ENCODE measurements at places on chromosomes 11 and 22.

DNA sequence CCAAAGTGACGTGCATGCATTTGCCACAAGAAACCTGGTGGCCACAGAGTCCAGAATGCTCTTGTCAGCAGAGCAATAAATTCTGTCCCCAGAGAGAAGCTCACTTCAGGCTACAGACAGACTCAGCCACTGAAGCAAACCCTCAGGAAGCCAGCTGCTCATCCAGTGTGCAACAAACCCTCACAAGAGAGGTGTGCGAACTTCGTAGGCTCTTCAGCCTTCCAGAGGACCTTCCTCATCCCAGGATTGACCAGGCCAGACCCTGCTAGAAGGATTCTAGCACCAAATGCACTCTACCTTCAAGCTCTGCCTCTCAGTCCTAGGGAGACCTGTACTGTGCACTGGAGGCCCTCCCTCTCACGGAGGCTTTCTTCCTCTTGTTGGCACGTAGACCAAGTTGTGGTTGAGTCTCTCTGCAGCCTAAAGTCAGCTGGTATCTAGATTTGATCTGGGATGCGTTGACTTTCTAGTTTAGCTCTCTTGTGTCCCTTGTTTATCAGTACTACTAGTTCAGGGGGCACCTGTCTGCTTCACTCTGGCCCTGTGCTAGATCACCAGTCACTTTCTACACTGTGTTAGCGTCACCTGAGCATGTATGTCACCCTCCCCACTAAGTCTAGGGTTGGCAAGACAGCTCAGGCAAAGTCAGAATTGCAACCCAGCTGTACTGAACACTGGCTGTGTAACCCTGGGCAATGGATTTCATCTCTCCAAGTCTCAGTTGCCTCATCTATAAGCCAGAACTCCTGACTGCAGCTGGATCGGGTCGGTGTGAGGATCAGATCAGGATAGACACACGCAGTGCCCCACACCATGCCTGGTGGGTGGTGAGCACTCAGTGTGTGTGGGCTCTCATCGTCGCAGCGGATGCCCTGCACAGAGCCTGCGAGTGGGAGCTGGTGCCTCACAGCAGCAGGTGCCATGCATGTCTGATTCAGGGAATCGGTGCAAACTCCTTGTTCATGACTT lies 22.1 kb upstream of the TMPRSS13 start:
- no peak for DNase-seq

- DNase-seq, result no peak
Measured at GRCh38 chr22:47341464-47341863, 579.0 kb downstream of the TBC1D22A start.

DNA sequence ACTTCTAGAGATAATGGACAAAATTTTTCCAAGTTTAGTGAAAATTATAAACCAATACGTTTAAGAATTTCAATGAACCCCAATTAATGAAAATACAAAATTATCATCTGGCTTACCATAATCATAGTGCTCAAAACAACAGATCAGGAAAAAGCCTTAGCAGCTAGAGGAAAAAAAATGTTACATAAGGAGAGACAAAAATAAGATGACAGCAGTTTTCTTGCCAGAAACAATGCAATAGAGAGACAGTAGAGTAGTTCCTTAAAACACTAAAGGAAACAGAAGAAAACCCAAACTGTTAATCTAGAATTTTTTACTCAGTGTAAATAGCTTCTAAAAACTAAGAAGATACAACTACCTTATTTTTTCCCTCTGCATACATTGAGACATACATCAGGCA lies 341.7 kb upstream of the CHORDC1 start:
- DNase-seq, result no peak

DNA sequence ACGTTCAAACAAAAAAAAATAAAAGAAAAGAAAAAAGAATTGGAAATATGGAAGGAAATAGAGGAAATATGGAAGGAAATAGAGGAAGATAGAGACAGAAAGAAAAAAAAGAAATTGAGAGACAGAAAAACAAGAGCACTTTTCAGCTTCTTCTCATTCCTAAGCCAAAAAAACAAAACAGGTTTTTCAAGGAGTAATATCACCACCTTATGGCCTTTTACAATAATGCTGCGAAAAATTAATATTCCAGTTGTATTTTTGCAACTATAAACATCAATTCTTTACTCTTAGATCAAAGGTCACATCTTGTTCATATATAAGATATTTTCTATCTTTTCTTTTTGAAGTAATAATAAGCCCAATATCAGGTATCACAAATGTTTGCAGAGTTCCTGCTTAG lies 328.3 kb downstream of the FAT3 start:
- no peak for DNase-seq

DNA sequence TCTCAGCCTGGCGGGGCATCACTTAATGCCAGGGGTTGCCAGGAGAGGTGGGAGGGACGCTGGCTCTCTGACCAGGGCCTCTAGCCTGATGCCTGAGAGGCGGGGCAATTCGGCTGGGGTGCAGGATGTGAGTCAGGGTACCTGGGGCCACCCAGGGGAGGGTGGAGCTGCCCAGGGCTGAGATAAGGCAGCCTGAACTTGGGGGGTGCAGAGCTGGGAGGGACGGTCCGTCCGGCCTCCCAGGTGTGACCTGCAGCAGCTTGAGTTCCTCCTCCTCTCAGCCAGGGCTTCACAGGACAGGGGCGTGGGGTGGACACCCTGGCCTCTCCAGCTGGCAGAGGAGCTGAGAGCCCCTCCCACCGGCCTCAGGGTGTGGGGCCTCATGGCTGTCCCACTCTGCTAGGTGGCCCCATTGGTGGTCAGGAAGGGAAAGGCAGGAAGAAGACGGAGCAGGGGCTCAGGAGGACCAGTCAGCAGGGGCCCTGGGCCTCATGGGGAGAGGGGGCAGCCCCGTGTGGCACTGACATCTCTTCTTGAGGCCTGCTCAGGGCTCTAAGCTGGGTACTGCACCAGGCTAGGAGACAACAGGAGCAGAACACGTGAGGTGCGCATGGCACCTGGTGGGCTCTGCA lies 942 bp upstream of the RPS6KA4 start:
- DNase-seq, result no peak

DNA sequence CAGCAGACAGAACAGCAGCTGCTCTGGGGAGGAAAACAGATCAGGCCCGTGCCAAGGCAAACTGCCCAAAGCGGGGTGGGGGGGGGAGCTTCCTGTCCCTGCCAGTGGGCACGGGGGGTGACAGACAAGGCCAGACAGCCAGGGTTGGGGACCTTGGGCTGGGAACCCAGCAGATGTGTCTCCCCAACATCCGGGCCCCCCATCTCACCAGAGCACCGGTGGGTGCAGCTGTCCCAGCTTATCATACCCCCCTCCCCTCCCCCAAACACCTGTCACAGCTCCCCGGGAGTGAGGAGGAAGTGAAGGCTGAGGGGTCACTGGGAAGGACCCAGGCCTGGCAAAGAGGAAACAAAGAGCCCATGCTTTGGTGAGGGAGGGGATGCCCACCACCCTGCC lies 1.3 kb downstream of the PPP1R14B start:
- no peak for DNase-seq

GRCh38 chr11:108916935-108917334 lies 252.1 kb downstream of the DDX10 start:
- no peak for DNase-seq

- DNase-seq, result no peak
Measured at GRCh38 chr11:74566146-74566960, 26.0 kb upstream of the POLD3 start.

- no peak for DNase-seq
Measured at GRCh38 chr22:25076336-25076735, 123.3 kb upstream of the CRYBB3 start.

DNA sequence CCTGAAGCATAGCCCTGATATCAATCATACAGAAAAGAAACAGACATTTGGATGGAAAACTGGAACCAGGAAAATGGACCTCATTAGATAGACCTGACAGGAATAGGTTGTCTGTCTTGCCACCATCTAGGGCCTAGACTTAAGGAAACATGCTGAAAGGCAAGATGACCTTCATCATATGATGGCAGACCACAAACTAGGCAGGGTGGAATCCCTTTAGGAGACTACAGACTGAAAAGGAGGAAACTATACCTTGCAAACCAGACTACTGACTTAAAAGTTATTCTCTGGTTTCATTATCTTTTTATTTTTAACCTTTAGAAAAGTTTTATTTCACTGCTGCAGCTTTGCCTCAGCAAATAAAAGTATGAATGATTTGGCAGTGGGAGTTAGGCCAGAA lies 20.3 kb downstream of the SBF2 start:
- DNase-seq, result no peak

GRCh38 chr11:47296045-47296444 lies 26.1 kb downstream of the MADD start:
- no peak for DNase-seq

GRCh38 chr22:49406047-49406650 lies 421.5 kb downstream of the BRD1 start:
- DNase-seq, result no peak

GRCh38 chr11:88292171-88292843 lies 45.2 kb downstream of the CTSC start:
- DNase-seq, result no peak

- DNase-seq, result no peak
Measured at GRCh38 chr11:75706260-75706729, 11.3 kb upstream of the MOGAT2 start.

- DNase-seq, result no peak
Measured at GRCh38 chr11:44017443-44018126, 30.2 kb upstream of the ACCSL start.

DNA sequence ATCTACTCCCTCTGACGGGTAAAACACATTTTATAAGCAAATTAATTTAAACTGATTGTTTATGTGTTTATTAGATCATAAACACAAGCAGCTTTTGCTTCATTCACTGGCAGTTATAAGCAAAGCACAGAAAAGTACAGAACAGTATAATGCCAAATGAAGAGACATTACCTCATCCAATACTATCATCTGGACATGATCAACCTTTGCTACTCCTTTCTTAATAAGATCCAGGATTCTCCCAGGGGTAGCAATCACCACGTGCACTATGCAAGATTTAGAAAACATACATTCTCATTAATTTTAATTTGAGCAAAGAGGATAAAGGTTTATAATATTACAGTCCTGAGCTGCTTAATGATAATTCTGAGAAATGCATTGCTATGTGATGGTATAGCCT lies 27.9 kb downstream of the DDX6 start:
- no peak for DNase-seq

GRCh38 chr11:331358-332060 lies 10.8 kb upstream of the IFITM3 start:
- no peak for DNase-seq

DNA sequence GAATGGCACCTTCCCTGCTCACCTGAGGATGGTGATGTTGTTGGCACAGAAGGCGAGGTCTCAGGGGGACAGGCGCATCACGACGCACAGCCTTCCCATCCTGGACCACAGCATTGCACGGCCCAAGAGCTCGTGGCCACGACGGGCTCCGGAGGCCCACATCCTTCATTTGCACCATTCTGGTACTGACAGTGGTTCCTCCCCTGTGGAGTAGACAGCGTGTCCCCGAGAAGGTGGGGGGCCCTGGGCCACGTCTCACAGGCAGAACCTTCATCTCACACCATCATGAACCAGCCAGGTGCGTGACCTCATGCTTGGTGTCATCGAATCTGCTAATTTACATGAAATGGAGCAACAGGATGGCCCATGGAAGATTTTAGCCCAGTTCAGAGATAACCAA lies 180.0 kb downstream of the CTTN start:
- DNase-seq, result no peak

Data from esophagus squamous epithelium (tissue), 5 donors.